Neural progenitor cell (in vitro differentiated cells): ENCODE measurements at places on chromosomes 1 and 21.

- no peak for DNase-seq
Observed at GRCh38 chr1:109625601-109626560, 6.2 kb downstream of the AMPD2 start.

DNA sequence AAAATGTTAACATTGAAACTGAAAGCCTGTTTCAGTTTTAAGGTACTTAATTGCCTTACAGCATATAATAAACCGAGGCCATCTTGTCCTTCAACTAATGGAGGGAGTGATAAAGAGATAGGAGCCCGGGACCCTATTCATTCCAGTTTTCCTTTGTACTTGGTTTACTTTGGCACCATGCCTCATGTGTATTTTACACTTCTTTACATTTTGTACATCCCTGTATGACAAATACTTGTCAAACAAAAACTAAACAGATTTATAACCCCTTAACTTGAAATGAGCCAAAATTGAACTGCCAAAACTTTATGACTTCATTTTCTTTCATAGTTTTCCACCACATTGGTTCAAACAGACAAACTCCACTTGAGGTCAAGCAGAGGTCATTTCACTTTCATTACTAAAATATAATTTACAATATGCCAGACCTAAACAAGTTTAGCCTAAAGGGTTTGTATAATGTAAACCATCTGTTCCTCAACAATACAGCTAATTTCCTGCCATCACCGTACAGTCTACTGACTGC is 30.9 kb upstream of the UBE2U start:
- DNase-seq: no peak

DNA sequence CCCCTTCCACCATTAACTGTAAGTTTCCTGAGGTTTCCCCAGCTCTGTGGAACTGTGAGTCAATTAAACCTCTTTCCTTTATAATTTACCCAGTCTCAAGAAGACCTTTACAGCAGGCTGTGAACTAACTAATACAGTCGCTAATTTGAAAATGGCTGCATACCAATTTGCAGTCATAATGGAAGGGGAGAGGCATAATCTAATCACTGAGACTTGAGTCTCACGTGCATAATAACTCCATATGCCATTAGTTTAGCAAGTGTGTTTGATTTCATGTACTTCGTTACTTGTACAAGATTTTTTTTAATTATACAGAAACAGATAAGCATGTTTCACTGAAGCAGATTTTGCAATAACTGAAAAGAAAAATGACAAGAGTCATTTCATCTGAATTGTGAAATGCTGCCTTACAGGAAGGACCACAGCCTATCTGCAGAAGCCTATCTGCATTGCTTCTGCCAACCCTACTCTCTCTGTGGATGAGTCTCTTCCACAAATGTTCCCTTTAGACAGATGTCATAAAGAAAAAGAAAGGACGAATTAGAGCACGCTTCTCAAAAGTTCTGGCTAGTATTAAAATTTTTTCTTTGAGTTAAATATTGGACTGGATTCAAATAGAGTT is 99.1 kb downstream of the PTGER3 start:
- DNase-seq: no peak

DNA sequence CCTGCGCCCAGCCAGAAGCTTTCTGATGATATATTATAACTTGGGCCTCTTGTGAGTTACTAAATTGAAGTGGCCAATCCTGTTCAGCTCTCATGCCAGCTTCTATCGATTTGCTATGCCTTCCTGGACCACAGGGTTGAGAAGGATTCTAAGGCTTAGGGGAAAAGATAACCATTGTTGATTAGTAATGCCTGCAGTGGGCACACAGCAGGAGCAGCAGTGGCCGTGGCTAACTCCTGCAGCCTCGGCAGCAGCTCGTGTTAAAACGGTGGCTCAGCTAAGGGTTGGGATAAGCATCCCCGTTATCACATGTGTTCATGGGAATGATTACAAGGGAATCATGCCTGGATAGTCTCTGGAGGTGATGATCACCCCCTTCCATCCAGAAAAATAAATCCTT is 20.5 kb upstream of the KCNE2 start:
- DNase-seq: no peak

GRCh38 chr1:115090186-115090490 is 835 bp upstream of the TSPAN2 start:
- DNase-seq: no peak

GRCh38 chr1:215992620-215993019 is 425.5 kb downstream of the KCTD3 start:
- peak; percentile 38 for DNase-seq

DNA sequence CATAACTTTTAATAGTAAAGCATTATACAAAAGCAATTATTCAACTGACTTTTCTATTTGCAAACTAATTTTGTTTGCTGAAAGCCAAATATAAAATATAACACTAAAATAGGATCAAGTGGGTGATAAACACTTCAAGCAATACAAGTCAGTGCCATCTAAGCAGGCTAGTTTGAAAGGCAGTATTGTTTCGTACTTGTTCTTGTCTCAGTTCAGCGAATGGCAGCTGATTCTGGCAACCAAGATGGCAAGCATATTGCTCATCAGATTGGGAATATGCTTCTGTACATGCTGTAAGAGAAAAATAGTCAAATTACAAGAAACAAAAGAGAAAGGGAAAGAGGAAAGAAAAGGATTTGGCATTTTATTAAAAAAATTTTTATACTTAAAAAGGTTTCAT is 7.5 kb downstream of the TMEM59 start:
- no peak for DNase-seq
